ENCODE measurements at places on chromosomes 2 and 18. TPM values are rescaled to one million over a fixed set of nuclear protein-coding genes. Genes with fewer than 3 reads are reported as not detected.

GRCh38 chr2:234997389-234997788 is 45.6 kb downstream of the SH3BP4 start:
- DNase-seq = no peak

The ZBTB7C gene
- not detected for total RNA-seq

DNA sequence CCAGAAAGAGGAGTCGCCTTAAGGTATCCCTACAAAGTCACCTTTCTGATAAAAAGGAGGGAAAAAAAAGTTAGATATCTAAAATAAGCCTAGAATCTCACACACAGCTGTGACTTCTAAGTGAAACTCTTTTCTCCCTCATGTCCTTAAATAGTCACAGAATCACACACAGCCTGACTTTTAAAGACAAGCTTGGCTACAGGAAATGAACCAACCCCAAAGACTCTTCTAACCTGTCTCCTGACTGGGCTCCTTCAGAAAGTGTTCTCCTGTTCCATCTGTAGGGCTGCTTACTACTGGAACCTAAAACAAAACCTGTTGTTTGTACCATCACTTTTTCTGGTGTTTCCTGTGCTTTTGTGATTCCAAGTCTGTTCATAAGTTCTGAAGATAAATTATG is 62.7 kb upstream of the NRP2 start:
- DNase-seq = no peak

The SRD5A2 gene
- total RNA-seq = not detected

GRCh38 chr2:228527197-228527881 is 345.9 kb upstream of the SPHKAP start:
- DNase-seq = no peak

The CNGA3 gene
- total RNA-seq = not detected

DNA sequence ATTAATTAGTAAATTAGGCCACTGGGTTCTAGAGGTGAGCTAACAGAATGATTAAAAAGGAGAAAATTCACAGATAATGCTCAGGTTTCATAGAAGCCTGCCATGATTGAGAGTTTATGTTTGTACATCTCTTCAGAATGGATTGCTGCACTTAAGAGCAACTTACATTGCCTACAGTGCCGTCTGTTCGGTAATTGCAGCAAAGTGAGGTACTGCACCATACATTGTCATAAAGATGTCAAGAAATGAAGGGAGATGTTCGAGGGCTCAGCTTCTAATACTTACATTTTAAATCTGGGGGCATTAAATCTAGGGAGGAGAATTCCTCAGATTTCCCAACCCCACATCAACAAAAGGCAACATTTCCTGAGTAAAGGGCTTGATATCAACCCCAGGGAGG is 976.2 kb upstream of the FANCL start:
- DNase-seq = no peak

DNA sequence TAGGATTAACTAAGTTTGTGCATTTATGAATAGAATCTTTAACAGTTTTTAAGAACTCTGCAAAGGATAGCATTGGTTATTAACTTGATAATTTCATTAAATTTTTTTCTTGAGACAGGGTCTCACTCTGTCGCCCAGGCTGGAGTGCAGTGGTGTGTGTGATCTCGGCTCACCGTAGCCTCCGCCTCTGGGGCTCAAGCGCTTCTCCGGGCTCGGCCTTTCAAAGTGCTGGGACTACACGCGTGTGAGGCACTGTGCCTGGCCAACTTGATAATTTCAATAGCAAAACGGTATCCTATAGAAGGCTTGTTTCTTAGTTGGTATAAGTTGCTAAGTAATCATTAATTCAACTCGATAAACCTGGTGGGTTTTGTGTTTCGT is 38.0 kb downstream of the ADNP2 start:
- no peak for DNase-seq

- no peak for DNase-seq
Measured at GRCh38 chr2:70705160-70705850, 62.7 kb downstream of the ADD2 start.

The ARMC9 gene
- total RNA-seq = 11.0 TPM

DNA sequence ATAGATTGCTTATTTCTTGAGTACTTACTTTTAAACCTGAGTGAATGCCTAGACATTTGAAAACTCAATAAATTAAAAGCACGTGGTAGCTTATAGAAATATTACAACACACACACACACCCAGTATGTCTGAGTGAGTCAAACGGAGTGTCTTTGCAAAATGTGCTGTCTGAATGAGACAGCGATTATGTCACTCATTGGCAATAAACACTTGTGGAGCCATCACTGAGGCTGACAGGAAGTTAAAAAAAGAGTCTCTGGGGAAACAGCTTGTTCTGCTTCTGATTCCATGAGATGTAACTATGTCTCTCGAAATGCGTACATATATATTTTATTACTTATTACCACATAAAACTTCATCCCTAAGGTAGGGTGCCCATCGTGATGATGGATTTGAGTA is 22.3 kb upstream of the VPS4B start:
- no peak for DNase-seq

GRCh38 chr2:196399722-196400691 is 228.6 kb upstream of the STK17B start:
- DNase-seq = no peak

DNA sequence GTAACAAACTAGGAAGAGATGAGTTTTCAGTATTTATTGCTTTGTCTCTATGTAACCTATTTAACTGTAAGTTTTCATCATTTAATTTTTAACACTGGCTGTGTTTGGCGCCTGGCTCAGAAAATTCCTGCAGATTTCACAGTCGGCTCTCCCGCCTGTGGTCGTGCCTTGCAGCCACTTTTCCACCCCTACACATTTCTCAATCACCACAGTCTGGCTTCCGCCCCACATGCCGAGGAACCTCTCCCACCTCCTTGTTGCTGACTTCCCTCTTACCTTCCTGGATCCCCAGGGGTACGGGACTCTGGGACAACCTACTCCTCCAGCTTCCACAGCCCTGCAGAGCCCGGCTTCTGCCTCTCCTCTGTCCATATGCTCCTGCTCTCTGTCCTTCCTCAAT is 41.6 kb upstream of the MGAT4A start:
- no peak for DNase-seq

DNA sequence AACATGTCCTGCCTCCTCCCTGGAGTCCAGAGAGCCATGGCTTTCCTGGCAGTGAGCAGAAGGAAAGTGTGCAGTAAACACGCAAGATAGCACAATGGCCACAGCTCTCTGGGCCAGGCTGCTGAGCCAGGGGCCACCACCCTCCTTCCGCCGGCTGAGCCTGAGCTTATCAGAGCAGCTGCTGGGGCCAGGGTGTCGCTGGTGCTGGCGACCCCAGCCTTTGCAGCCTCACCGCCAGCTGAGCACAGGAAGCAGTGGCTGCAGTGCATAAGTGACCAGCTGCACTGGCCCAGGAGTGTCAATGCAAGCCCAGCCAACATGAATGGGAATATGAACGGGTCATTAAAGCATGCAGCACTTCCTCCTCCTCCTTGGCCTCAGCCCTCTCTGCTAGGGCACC is 172.0 kb downstream of the ZFP36L2 start:
- no peak for DNase-seq

- no peak for DNase-seq
Measured at GRCh38 chr18:76480913-76481312, 14.1 kb downstream of the ZNF516 start.

DNA sequence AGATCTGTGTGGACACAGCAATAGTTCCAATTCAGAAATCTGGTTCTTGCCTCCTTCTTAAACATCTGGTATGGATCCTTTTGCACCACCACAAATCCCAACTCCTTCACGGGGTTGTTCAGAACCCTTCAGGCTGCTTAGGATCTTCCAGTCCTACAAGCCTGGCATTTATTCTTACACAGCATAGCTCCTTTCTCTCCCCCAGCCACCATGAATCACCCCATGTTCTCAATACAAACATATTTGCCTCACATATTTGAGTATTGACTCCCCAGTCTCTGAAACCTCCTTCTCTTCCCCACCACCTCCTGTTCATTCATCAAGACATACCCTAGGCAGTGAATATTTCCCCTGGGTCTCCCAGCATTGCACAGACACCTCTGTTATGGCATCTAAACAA is 155.2 kb downstream of the ALK start:
- DNase-seq = no peak

DNA sequence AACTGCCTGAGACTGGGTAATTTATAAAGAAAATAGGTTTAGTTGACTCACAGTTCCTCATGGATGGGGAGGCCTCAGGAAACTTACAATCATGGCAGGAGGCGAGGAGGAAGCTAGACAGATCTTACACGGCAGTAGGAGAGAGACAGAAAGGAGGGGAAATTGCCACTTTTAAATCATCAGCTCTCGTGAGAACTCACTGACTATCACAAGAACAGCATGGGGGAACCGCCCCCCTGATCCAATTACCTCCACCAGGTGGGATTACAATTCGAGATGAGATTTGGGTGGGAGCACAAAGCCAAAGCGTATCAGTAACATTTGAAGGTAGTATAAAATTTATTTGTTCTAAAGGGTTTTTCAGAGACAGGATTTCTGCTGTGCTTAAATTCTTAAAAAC is 5.4 kb downstream of the GALM start:
- DNase-seq = no peak

GRCh38 chr2:133658020-133658903 is 90.0 kb upstream of the NCKAP5 start:
- no peak for DNase-seq

The HOXD12 gene
- 0.25 TPM for total RNA-seq

The SEPTIN10 gene
- not detected for total RNA-seq

- DNase-seq = no peak
Measured at GRCh38 chr18:75574187-75574586, 146.7 kb upstream of the SMIM21 start.

- DNase-seq = no peak
Measured at GRCh38 chr2:219133976-219134375, 26.6 kb downstream of the NHEJ1 start.

DNA sequence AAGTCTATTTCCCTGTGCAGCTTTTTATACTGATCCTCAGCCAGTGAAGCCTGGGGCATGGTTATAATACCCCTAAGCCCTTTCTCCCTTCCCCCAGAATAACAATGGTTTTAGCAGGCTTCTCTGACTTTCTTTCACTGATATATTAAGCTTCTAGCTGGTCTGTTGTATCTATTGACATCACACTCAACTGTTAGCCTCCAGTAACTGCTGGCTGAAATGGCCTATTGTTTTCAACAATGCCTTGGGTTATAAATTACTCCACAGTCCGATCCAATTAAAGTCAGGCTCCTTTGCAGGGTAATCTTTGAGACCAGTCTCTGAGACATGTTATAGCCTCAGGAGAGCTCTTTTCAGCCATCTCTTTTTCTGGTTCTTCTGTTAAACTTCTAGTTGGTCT is 2.9 kb upstream of the SLC9A4 start:
- DNase-seq = no peak

GRCh38 chr2:136909777-136910176 is 144.4 kb downstream of the THSD7B start:
- no peak for DNase-seq

- no peak for DNase-seq
Measured at GRCh38 chr2:85501248-85501647, 37.7 kb upstream of the MAT2A start.

The CAVIN2 gene
- not detected for total RNA-seq

The GKN2 gene
- not detected for total RNA-seq

The MC4R gene
- not detected for total RNA-seq

The OTOF gene
- not detected for total RNA-seq

The IKZF2 gene
- total RNA-seq = 20.0 TPM

The ABHD1 gene
- total RNA-seq = not detected
